ENCODE measurements at places on chromosomes 6 and 20.

- peak; percentile 26 for DNase-seq
Measured at GRCh38 chr20:63580796-63581461, 6.9 kb upstream of the HELZ2 start.

GRCh38 chr6:153758516-153758915 is 280.5 kb upstream of the OPRM1 start:
- no peak for DNase-seq

DNA sequence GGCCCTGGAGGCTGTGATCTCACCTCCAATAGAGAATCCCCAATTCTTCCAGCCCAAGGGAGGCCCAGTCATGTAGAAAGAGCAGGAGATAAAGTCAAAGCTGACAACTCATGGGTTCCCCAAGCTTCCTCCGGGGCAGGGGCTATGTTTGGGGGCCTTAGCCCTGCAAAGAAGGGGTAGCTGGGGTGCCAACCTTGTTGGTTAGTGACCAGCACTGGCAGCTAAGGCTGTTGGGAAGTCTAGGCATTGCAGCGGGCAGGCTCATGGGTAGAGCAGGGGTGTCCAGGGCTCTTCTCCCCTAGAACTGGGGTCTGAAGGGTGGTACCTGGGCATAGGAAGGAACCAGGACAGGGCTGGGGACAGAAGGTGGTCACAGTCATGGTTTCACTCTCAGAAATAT is 36.4 kb downstream of the TGM2 start:
- no peak for DNase-seq

- no peak for DNase-seq
Measured at GRCh38 chr6:143953922-143954321, 54.1 kb downstream of the PLAGL1 start.

DNA sequence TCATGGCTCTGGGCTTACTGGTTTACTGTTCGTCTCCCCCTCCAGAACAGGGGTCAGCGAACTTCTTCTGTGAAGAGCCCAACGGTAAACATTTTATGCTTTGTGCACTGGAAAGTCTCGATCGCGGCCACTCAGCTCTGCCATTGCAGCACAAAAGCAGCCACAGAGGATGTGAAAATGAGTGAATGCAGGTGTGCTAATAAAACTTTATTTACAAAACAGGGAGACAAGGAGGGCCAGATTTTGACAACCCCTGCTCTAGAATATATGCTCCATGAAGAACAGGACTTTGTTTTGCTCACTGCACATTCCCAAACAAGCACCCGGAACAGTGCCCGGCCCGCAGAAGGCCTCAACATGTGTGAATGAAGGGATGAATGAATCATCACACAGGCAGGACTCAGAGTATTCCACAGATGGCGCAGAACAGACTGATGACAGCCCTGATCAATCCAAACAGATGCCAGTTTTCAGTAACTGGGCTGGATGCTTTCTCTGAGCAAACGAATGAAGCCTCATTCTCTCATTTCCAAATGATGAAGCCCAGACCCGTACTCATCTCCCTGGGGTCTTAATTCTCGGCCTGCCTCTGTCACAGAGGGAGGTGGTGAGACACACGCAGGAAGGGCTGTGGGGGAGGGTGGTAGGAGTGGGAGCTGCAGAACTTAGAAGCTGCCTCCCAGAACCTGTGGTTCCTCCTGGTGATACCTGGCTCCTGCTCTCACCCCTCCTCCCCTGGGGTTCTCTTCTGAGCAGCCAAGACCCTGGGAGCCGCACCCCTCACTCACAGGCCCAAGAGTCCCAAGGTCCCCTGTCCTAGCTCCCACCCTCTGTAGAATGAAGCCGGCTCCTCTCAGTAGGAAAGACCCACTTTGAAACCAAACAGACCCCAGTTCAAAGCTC is 196.4 kb downstream of the PREX1 start:
- DNase-seq = no peak

DNA sequence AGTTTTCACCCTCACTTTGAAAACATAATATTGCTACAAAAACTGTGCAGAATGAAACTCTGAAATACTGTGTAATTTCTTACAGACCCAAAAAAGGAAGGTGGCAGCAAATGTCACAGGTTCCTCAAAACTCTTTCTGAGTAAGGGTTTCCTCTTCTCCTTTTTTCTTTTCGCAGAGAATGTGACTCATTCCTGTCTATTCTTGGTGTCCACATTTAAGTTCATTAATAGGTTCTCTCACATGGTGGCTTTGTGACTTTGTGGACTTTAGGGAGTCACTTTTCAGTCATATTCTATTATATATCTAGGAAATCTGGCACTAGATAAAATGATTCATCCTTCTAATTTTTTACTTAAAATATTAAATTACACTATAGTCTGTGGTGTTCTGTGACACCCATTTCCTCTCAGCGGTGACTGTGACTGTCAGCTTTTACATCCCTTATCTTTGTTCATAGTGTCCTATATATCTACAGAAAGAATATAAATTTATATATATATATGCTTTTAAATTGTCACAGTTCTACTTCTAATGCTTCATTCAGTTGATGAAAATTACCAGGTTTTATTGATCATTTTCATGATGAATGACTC is 126.8 kb upstream of the HCRTR2 start:
- DNase-seq = no peak

DNA sequence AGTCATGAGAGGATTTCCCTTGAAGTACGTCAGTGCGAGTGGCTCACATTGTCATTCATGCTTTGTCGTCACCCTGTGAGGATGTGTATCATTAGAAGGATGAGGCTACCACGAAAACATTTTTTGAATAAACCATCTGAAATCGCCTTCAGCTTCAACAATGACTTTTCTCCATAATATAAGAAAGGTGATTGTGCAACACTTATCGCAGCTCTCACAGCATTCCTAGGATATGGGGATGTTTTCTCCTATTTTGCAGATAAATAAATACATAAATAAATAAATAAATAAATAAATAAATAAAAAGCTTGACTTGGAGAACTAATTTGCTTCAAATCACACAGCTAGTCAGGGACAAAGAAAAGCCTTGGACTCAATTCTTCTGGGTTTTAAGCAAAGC is 326.5 kb downstream of the FOXA2 start:
- no peak for DNase-seq

DNA sequence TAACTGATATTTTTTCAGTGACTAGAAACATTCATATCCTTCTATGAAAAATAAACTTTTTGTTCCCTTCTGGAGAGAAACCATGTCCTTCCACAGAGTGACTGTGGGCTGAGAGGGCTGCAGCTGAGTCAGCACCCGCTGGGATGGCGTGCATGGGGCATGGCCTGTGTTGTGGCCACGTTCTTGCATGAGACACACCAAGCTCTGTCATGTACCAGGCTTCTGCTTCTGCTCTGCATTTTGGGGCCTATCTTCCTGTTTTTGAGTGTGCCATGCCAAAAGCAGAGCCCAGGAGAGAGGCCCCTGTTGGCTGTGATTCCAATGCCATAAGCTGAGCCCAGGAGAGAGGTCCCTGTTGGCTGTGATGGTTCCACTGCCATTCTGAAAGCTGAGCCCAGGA is 10.8 kb downstream of the APMAP start:
- DNase-seq = no peak

DNA sequence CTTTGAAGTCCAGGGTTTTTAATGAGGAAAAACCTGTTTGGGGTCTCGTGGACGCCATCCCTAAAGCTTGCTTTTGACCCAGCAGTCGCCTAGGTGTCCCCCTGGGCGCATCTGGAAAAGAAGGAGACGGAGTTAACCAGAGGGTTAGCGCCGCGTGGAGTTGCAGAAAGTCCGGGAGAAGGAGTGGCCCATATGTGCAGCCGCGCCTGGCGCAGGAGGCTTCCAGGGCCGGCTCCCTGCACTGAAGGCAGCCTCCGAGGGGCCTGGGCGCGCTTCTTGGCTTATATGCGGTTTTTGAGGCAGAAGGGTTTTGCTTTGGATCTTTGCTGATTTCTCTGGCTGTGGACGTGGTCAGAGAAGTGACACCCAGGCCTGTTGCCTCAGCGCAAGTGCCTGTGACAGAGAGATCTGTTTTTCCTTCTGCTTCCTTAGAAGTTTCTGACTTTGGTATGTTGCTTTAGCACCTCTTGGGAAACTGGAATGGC is 987 bp downstream of the TMEM181 start:
- no peak for DNase-seq

- no peak for DNase-seq
Measured at GRCh38 chr6:89944181-89944755, 50.0 kb downstream of the GJA10 start.

DNA sequence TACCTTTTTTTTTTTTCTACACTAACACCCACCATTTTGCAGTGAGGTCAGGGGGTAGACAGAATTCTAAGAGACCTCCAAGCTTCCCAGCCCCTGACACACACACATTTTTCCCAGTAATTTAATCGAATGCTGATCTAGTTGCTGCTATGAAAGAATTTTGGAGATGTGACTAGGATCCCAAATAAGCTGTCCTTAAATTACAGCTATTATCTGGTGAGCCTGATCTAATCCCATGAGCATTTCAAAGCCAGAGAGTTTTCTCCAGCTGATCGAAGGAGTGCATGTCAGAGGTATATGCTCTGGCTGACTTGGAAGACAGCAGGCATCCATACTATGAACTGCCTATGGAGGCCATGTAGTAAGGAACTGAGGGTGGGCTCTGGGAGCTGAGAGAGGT is 503.8 kb upstream of the MARCKS start:
- no peak for DNase-seq

DNA sequence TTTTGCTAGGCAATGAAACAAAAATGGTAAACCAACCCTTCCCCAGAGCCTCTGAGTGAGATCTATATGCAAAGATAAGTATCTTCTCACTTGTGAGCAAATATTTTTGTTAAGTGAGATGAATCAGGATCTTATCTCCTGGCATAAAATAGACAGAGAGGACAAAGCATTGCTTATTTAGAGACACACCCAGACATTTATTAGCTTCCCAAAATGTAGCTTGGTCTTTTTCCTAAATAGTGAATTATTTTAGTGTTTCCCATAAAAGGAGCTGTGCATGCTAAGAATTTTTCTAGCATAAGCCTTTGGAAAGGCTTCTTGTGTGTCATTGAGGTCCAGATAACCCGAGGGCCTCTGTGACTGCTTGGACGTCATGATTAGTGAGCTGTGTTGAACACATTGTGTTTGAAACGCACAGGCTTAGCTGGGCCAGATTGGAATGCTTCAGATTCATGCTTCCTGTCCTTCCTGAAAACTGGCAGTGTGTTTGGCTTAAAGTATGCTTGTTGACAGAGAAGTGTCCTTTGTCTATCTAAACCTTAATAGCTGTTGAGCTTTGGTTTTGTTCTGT is 16.5 kb downstream of the MTHFD1L start:
- DNase-seq = no peak

GRCh38 chr6:118810420-118811027 is 83.4 kb upstream of the ASF1A start:
- peak; percentile 5 for DNase-seq

- no peak for DNase-seq
Measured at GRCh38 chr6:473356-473755, 81.8 kb downstream of the IRF4 start.

DNA sequence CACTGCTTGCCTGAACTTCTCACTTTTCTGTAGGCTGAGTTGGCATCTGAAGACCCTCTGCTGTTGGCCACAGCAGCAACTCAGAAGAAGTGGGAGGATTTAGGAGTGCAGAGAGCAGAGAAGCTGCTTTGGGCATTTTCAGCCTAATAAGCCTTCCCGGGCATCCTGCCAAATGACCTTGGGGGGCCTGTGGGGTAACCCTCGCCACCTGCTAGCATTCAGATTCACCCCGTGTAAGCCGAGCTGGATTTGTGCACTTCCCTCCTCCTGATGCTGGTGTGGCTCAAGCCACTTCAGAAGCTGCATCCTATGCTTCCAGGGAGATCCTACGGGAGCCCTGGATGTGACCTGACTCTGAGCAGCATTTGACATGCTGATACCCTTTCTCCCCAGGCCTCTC is 114.8 kb downstream of the LRFN2 start:
- no peak for DNase-seq

- DNase-seq = no peak
Measured at GRCh38 chr6:72665599-72665998, 43.7 kb downstream of the KCNQ5 start.

GRCh38 chr6:97666889-97667288 is 383.9 kb upstream of the MMS22L start:
- DNase-seq = no peak

- no peak for DNase-seq
Measured at GRCh38 chr6:122969999-122970533, 26.0 kb upstream of the CLVS2 start.

Measured in activated naive CD4-positive, alpha-beta T cell (primary cell).